RPMI8226 (cell line): ENCODE measurements at places on chromosomes 6 and 20.

DNA sequence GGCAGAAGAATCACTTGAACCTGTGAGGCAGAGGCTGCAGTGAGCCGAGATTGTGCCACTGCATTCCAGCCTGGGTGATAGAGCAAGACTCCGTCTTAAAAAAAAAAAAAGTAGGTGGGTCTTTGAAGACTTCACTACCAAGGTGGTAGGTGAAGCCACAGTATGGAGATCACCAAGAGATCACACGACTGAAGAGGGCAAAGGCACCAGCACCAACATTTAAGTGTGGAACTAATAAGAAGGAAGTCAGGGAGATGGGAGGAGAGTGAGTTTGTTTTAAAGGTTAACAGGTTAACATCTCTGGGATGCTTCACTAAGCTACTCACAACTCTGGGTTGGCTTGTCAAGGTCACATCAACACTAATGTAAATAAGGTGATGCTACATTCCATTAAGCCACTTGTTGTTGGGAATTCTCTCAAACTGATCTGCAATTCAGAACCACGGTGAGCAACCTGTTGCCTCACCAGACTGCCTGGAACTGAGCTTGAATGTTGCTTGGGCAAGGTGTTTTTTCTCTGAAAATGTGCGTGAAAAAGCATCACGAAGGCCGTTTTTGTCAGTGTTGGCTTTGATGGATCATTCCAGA, 48.7 kb downstream of the KCTD20 start:
- no peak for DNase-seq

DNA sequence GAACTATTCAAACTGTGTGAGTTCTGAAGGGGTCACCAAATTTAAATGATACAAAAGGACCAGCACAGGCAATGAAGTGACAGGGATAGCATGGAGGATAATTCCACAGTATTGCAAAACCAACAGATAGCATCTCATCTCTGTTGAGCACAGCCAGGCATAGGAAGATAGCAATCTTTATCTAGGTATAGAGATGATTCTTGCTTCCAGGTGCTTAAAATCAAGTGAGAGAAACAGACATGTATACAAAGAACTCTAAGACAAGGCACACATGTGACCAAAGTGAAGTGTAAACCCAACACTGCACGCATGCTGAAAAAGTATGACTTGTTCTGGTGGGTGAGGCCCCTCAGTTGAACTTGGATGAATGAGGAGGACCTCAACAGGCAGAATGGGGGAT, 48.4 kb upstream of the ARMC2 start:
- DNase-seq, result no peak

DNA sequence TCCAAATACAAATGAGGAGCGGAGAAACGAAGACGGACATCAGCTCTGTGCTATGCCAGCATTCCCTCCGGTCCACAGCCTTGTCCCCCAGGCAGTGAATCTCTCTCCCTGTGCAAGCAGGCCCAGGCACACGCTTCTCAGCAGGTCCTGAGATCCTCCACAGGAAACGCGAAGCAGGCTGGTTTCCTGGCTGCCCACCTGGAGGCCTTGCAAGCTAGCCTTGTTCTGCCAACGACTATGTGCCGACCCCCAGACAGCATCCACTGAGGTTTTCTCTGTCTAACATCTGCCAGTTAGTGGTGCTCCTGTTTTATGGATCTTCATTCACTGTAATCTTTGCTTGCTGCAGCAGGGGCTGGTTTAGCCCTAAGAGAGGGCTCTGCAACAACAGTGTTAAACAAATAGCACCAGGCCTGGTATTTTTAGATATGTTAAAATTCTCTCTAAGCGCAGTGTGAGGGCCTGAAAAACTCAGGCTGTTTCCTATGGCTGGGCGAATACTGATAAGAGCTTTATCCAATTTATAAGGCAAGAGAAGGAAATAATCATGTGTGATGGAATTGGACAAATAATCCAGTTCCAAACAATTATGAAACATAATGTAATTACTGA, 386.0 kb upstream of the ARID1B start:
- no peak for DNase-seq

DNA sequence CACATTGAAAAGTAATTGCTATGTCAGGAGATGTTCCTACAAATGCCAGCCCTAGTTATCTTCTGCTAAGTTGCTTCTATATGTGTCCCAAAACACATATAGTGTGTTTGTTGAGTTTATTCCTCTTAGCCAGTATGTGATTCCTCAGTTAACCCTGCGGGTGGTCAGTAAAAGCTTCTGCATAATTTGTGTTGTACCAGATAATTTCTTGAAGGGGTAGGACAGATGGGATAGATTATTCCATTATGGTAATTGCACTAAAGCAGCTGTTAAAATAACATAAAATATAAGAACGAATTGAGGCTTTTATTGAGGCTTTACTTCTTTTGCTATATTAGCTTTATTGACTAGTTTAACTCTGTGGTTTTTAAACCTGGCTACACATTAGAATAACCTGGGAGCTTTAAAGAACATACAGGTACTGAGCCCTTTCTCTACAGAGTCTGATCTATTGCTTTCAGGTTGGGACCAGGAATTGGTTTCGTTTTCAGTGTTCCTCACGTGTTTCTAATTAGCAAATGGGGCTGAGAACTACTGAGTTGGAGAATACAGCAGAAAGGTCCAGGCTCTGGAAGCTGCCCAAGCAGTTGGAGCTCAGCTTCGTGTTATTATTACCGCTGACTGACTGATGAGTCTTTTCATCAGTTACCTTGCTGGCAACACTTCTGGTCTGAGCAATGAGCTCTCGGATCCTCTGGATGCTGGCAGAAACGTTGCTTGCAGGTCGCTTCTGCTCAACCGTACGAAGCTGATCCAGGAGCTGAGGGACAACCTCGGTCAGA, 56.9 kb downstream of the FAM229B start:
- DNase-seq, result peak; percentile 8
